Glomerular endothelial cell (primary cell): ENCODE measurements at places on chromosomes 2 and 18.

DNA sequence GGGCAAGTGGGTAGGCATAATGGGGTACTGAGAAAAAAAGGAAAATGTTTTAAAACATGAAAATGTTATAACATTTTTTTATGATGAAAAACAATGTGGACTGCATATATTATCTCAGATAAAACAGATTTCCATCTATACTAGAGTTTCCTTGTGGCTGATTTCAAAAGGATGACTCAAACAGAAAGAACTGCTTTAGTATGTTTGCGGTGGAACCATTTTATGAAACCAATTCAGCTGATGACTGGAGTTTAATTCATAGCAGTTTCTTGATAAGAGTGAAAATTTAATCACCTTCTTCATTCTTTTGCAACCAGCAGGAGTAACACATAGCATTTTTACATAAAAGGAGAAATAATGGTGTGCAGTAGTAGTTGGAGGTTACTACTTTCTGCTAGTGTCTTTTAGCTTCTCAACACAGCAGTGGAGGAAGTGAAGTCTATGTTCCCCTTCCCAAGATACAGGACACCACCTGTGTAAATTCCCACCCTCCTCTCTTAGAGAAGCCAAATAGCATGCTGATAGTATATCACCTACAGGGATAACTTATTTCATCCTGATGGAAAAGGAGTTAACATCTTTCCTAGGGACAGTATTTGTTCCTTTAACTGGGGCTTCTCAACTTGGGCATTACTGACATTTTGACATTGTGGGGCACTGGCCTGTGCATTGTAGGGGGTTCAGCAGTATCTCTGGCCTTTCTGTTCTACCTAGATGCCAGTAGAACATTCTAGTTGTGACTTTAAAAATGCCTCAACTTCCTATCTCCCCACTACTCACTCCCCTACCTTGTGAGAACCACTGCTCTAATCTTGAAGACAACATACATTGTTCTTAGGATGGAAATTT lies 29.9 kb downstream of the PELI1 start:
- DNase-seq, result no peak

DNA sequence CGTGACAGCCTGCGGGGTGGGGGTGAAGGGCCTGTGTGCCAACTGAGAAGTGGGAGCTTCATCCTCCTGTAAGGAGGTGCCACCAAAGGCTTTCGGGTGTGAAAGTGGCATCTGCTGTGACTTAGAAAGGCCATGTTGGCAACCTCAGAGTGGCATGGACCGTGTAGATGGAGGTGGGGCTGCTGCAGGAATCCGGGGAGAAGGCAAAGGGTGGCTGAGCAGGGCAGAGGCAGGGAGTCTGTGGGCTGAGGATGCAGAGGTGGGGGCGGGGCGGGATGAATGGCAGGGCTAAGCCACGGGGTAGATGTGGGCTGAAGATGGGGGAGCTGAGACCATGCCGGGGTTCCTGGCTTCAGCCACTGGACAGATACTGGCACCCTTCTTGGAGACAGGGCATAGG lies 28.2 kb downstream of the TOGARAM2 start:
- DNase-seq, result no peak

- no peak for DNase-seq
These were observed 468 bp downstream of the UXS1 start for GRCh38 chr2:106193690-106193976.

GRCh38 chr18:66872277-66872676 lies 268.4 kb upstream of the CDH19 start:
- peak; percentile 9 for DNase-seq

GRCh38 chr2:20582600-20583221 lies 68.2 kb downstream of the HS1BP3 start:
- DNase-seq, result no peak

- DNase-seq, result no peak
These were observed 80.4 kb downstream of the CELF4 start for GRCh38 chr18:37484983-37485834.

DNA sequence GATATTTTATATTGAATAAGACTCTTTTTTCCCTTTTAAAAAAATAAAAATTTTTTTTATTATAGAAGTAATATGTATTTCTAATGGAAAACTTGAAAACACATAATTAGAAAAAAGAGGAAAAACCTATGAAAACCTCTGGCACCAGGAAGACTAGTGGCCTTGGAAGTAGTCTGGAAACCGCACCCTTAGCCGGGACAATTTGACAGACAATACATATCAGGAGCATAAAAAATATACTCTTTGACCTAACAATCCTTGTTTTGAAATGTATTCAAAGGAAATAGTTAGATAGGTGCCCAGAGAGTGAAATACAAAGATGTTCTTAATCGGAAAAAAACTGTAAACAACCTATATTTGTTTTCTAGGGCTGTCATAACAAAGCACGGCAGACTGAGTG lies 34.9 kb upstream of the FAM117B start:
- no peak for DNase-seq

- no peak for DNase-seq
These were observed 37.6 kb upstream of the ONECUT2 start for GRCh38 chr18:57397440-57398132.

DNA sequence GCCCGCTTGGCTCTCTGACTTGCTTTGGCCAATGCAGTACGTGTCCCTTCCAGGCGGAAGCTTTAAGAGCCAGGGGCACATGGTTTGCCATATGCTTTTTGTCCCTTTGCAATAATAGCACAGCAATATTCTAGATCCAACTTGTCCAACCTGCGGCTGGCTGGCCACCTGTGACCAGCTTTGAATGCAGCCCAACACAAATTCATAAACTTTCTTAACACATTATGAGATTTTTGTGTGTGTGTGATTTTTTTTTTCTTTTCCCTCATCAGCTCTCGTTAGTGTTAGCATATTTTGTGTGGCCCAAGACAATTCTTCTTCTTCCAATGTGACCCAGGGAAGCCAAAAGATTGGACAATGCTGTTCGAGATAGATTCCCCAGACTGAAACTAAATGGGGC lies 119.3 kb upstream of the SIX3 start:
- no peak for DNase-seq

GRCh38 chr2:3392216-3392615 lies 12.7 kb downstream of the TRAPPC12 start:
- DNase-seq, result no peak

DNA sequence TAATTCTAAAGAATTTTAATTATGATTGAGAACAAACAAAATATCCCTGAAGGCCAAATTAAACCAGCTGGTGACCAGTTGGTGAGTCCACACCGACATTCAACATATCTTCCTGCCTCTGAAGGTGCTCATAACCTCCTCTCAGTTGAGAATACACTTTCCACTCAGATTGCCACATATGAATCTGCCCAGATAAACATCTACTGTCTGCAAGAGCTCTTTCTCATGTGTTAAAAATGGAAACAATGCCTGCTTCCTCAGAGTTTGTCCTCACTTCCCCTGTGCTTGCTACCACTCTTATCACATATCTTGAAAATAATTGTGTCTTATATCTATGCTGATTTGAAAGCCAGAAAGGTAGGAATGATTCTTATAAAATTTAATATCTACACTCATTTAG lies 177.7 kb upstream of the GULP1 start:
- DNase-seq, result no peak

DNA sequence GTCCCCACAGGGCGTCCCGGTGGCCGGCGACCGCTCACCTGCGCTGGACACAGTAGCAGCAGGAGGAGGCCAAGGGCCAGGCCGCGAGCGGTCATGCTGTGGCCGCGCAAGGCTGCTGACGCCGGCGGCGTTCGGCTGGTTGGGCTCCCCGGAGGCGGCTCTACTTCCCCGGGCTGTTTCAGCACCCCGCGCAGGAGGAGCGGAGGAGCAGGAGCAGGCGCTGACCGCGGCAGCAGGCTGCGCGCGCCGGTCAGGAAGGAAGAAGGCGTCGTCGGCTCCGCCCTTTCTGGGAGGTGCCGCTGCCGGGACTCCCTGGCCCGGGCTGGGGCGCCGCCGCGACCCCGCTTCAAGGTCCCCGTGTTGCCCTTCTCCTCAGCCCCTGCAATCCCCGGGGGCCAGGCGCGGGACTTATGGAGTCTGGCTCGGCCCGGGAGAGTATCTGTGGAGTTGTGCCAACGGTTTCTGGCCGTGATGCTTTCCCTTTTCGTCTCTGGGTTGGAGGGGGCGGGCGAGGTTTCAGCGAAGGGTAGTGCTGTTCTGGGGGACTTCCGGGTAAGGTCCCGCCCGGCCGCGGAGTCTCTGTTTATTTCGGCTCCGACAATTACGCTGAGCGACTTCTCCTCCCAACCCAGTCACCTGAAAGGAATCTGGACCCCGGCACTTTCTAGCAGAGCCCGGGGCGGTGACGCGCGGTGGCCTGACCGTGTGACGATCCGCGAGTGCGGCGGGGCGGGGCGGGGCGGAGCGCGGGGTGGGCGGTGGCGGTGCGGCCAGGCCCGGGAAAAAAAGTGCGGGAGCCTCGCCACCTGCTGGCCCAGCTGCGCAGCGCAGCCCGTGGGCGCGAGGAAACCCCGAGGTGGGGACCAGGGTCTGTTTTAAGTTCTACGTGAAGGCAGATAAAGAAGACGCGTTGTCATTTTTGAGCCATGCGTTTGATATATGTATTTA lies at the start of gene NPC1:
Gene NPC1 (minus strand): TSS at position 258 of the 948 bp plus-strand sequence. CDS start 163 bp downstream, at position 95.
- no peak for DNase-seq

GRCh38 chr2:136233298-136233697 lies 115.3 kb upstream of the CXCR4 start:
- no peak for DNase-seq

DNA sequence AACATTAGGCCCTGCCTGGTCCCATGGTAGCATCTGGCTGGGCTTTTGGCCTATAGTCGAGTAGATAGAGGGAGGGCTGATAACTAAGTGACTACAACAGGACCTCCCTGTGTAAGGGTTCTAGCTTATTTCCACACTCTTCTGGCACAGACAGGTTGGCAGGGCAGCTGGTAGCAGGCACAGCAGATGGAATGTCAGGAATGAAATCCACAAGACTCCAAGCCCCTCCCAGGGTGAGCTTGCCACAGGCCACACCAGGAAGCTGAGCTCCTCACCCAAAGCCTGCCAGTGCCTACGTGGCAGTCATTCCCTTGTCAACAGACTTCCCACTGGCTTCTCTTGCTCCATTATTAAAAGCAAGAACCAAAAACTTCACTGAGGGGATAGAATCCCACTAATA lies 20.7 kb upstream of the C1QL2 start:
- DNase-seq, result no peak

GRCh38 chr18:58125183-58125582 lies 81.2 kb downstream of the NEDD4L start:
- no peak for DNase-seq

GRCh38 chr2:241437179-241437578 lies 71.2 kb downstream of the STK25 start:
- no peak for DNase-seq

DNA sequence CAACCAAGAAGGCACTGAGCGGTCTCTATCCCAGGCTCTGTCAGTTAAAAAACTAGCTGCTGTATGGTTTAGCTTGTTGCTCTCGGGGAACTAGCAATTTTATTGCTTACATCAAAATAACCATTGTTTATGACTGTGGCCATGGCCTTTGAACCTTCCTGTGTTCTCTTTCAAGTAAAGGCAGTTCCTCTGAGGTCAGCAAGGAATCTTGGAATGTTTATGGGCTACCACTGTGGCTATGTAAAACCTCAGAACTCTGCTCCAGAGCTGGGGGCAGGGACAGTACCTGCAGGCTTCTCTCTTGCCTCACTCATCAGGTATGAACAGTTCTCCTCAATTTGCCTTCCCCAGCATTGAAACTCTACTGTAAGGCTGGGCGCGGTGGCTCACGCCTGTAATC lies 416.0 kb upstream of the NETO1 start:
- no peak for DNase-seq

DNA sequence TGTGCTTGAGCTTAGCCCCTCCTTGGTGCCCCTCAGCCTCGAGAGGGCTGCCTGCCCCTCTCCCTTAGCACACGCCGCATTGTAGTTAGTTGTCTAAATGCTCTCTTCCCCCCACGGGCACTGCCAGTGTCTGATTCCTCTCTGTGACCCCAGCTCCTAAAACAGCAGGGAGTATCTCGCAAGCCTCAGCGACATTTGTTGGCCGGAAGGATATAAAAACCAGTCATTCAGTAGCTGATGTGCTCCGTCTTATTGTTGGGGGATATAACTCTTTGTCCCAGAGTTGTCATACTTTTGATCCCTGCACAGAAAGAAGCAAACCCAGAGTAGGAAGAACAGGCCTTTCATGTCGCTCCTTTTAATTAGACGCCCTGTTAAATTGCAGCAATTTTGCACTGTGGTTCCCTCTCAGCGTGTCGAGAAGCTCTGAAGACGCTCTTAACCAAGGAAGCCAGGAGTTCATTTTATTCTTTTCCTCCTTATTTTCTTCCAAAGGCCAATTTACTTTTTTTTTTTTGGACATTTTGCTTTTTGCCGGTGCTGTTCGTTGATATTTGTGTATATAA lies 201.8 kb downstream of the KLHL29 start:
- DNase-seq, result no peak

DNA sequence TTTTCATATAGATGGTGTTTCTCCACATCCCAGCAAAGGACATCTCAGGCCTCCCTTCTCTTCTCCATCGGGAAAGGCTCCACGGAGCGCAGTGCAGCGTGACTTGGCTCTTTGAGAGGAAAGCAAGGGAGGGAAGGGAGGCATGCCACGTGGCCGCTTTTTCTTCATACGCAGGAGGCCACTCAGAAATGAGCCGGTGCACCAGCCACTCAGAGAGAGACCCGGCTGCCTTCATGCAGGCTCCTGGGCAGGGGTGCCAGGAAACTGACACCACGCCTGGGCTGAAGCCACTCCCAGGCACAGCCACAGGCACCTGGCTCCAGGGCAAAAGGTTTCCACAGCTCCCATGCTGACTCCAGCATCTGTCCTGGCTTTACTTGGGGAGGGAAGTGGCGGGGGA lies 11.1 kb upstream of the LOXHD1 start:
- no peak for DNase-seq

DNA sequence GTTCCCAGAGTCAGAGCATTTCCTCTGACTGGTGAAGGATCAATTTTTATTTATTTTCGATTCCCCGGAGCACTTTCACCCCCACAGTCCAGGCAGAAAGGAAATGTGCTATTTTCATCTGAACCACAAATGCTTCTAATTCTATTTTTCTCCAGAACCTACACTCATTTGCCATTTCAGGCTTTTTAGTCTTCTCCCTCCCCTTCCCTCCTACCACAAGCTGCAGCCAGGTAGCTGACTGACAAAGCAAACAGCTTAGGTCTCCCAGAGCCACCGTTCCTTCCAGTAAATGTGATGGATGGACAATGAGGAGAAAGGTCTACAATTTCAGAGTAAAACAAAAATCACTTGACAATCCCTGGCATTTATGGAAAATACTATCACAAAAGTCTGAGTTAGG lies 76.9 kb downstream of the KLF7 start:
- no peak for DNase-seq

- DNase-seq, result no peak
These were observed 60.2 kb upstream of the SPP2 start for GRCh38 chr2:233990261-233990798.
